ENCODE measurements at places on chromosomes 7 and 10. TPM values are rescaled to one million over a fixed set of nuclear protein-coding genes. Genes with fewer than 3 reads are reported as not detected.

Gene PLOD3
- 89.8 TPM for total RNA-seq

Gene TNS3
- total RNA-seq = 120 TPM

Gene ADK
- total RNA-seq = 24.4 TPM

Gene ABCA13
- total RNA-seq = 0.07 TPM

Gene ITGA8
- 0.36 TPM for total RNA-seq

Gene PTPRN2
- 9.4 TPM for total RNA-seq

Gene MPP7
- total RNA-seq = 17.5 TPM

GRCh38 chr7:148696787-148697186 lies 1.9 kb upstream of the CUL1 start:
- H3K27me3 ChIP-seq = peaks cover 6% of the 10 kb centered on the region
- H3K36me3 ChIP-seq = no peaks in the 10 kb centered on the region
- H3K27ac ChIP-seq = peak overlapping the region; percentile 5

DNA sequence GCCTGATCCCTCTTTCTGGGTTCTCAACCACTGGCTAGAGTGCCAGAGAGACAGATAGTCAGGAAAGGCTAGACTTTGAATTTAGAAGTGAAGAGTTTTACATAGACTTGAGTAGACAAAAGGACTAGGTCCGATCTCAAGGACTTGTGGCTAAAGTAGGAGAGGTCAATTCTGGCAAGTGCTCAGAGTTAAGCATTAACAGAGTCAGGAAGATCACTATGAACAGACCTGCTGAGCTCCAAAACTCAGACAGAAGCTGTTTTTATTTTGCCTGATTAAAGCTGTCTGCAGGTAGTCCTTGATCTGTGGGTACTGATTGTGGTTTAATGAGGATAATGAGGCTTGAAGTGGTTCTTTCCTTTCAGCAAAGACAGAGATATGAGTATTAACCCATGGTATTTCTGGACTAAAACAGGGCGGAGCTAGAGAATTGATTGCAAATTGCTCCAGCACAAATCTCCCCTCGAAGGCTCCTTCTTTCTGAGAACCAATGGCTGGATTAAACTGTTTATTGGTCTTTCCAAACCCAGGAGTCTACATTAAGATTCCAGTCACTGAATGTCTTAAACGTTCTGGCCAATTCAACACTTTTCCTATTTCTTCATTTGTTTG lies 423.2 kb downstream of the IPMK start:
- H3K36me3 ChIP-seq = no peaks in the 10 kb centered on the region
- H3K27ac ChIP-seq = no peak overlapping the region
- no peak for DNase-seq
- peaks cover 19% of the 10 kb centered on the region for H3K4me1 ChIP-seq

DNA sequence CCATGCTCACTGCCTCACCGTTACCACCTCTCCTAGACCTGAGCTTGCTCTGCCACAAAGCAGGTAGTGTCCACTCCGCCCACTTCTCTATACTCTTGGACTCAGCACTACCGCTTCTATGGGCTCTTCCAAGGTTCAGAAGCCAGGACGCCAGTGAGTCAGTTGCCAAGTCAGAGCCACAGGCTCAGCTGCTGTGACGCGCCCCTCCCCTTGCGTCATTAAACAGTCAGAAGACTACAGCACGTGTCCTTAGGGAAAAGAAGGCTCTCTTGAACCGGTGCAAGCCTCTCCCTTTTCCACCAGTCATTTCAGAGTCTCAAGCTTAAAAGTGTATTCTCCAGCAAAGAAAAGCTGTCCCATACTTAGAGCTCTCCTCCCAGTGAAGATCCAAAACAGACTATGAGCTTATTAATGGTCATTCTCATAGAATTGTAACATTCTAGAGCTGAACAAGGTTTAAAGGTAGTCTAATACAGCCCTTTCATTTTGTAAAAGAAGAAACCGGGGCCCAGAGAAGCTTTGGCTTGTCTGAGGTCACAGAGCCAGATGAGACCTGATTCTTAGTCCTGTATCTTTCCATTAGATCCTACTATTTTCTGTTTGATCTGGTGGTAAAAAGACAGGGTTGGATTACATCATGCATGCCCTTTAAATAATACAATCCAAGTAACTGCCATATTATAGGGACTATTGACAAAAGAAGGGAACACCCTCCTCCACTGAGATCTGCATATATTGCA lies 40.9 kb upstream of the MET start:
- H3K27me3 ChIP-seq = peaks cover 5% of the 10 kb centered on the region
- peaks cover 2% of the 10 kb centered on the region for H3K4me1 ChIP-seq
- H3K36me3 ChIP-seq = no peaks in the 10 kb centered on the region
- no peak overlapping the region for H3K4me3 ChIP-seq
- H3K27ac ChIP-seq = no peak overlapping the region

DNA sequence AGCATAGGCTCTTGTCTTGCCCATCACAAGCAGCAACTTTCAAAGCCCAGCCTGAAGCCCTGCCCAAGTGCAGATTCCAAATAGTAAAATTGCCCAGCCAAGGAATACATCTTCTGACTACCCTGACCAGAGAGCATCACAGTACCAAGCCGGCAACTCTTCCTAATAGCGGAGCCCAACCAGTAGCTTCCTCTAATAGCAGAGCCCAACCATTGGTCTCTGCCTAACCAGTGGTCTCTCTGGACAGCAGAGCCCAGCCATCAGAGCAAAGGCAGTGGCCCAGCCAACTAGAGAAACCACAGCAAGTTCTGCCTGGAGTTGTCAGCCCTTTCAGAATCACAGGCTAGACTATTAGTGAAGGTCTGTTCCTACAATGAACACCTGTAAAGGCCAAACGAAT lies 285.6 kb downstream of the HGF start:
- H3K27me3 ChIP-seq = peaks cover 8% of the 10 kb centered on the region
- H3K27ac ChIP-seq = no peak overlapping the region
- no peak overlapping the region for H3K4me3 ChIP-seq
- no peaks in the 10 kb centered on the region for H3K4me1 ChIP-seq
- no peak for DNase-seq

- no peaks in the 10 kb centered on the region for H3K27me3 ChIP-seq
- no peak overlapping the region for H3K4me3 ChIP-seq
- no peak for DNase-seq
- H3K4me1 ChIP-seq = no peaks in the 10 kb centered on the region
Observed at GRCh38 chr10:10225136-10225676, 792.5 kb upstream of the CELF2 start.

- DNase-seq = no peak
- no peak overlapping the region for H3K27ac ChIP-seq
- H3K4me1 ChIP-seq = peaks cover under 1% of the 10 kb centered on the region
- no peak overlapping the region for H3K4me3 ChIP-seq
Observed at GRCh38 chr7:91710881-91711280, 169.6 kb downstream of the MTERF1 start.

DNA sequence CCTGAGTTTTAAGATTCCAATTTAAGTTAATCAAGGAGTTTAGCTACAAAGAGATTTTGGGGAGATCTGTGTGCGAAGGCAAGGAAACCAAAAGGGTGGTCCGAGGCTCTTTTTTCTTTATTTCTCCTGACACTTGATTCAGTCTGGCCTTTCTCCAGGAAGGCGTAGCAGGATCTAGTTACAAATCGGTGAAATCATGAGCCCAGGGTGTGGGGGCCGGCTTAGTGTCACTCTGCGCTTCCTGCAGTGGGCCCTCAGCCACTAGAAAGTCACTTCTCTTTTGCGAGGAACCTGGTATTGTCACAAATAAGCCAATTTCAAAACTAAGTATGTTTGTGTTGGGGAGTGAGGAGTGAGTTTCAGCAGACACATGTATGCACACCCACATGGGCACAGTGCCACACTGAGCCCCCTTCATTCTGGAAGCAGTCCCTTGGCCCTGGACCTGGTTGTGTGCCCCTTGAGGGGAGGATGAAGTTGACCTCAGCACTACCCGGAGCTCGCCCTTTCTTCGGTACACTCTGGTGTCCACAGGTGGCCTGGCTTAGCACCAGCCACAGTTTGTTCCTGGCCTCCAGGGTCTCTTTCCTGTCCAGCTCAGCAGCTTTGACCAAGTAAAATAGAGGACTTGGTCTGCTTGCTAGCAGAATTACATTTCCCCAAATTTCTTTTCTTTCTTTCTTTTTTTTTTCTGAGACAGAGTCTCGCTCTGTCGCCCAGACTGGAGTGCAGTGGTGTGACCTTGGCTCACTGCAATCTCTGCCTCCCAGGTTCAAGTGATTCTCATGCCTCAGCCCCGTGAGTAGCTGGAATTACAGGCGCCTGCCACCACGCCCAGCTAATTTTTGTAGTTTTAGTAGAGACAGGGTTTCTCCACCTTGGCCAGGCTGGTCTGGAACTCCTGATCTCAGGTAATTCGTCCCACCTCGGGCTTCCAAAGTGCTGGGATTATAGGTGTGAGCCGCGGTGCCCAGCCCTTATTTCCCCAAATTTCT lies 84.0 kb upstream of the BTBD16 start:
- peaks cover 13% of the 10 kb centered on the region for H3K4me1 ChIP-seq
- no peaks in the 10 kb centered on the region for H3K36me3 ChIP-seq
- H3K4me3 ChIP-seq = no peak overlapping the region

- no peak overlapping the region for H3K4me3 ChIP-seq
- H3K27ac ChIP-seq = no peak overlapping the region
- H3K36me3 ChIP-seq = no peaks in the 10 kb centered on the region
- peaks cover 15% of the 10 kb centered on the region for H3K4me1 ChIP-seq
Observed at GRCh38 chr10:20760460-20760859, 136.7 kb downstream of the NEBL start.

GRCh38 chr10:100510533-100511308 lies 8.9 kb downstream of the SEC31B start:
- H3K4me1 ChIP-seq = peaks cover 2% of the 10 kb centered on the region
- no peak for DNase-seq
- H3K27ac ChIP-seq = no peak overlapping the region
- no peak overlapping the region for H3K4me3 ChIP-seq
- H3K36me3 ChIP-seq = peaks cover 5% of the 10 kb centered on the region
- H3K27me3 ChIP-seq = no peaks in the 10 kb centered on the region

DNA sequence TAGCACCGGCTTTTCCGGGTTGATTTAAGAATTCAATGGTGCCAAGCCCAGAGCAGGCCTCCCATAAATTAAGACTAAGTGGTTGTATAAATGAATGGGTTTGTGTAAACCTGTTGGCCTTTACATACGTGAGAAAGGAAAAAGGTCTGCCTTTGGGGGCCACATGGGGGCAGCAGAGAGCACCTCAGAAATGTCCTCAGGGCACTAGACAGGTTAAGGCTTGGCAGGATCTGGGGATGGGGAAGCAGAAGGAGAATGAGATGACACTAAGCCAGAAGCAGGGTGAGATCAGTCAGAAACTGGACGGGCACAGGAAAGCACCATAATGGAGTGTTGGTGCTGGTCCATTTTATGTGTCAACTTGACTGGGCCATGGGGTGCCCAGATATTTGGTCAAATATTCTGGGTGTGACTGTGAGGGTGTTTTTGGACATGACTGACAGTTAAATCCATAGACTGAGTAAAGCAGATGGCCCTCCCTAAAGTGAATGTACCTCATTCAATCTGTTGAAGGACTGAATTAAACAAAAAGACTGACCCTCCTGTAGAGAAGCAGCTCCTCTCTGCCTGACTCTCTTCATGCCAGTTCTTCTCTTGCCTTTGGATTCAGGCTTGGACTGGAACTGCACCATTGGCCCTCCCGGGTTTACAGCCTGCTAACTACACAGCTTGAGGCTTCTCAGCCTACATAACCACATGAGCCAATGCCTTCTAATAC lies 58.9 kb downstream of the FRMPD2 start:
- H3K27ac ChIP-seq = no peak overlapping the region
- DNase-seq = peak; percentile 49
- H3K4me3 ChIP-seq = no peak overlapping the region
- no peaks in the 10 kb centered on the region for H3K4me1 ChIP-seq

- H3K4me3 ChIP-seq = no peak overlapping the region
- peaks cover 24% of the 10 kb centered on the region for H3K36me3 ChIP-seq
- H3K27me3 ChIP-seq = no peaks in the 10 kb centered on the region
Observed at GRCh38 chr7:129835569-129835968, 117.2 kb downstream of the UBE2H start.

DNA sequence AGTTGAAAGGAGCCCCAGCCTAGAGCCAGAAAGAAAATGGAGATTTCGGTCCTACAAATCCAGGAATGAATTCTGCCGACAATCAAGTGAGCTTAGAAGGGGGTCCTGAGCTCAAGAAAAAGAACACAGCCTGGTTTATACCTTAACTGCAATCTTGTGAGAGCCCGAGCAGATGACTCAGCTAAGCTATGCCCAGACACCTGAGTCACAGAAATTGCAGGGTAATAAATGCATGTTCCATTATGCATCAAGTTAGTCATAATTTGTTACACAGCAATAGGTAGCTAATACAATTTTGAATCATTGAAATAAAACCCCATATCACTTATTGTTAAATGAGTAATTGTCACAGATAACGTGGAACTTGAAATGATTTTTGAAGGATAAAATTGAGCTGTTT lies 111.8 kb upstream of the FOXP2 start:
- no peaks in the 10 kb centered on the region for H3K36me3 ChIP-seq
- H3K27ac ChIP-seq = no peak overlapping the region
- no peaks in the 10 kb centered on the region for H3K4me1 ChIP-seq
- DNase-seq = no peak
- H3K4me3 ChIP-seq = no peak overlapping the region
- no peaks in the 10 kb centered on the region for H3K27me3 ChIP-seq

DNA sequence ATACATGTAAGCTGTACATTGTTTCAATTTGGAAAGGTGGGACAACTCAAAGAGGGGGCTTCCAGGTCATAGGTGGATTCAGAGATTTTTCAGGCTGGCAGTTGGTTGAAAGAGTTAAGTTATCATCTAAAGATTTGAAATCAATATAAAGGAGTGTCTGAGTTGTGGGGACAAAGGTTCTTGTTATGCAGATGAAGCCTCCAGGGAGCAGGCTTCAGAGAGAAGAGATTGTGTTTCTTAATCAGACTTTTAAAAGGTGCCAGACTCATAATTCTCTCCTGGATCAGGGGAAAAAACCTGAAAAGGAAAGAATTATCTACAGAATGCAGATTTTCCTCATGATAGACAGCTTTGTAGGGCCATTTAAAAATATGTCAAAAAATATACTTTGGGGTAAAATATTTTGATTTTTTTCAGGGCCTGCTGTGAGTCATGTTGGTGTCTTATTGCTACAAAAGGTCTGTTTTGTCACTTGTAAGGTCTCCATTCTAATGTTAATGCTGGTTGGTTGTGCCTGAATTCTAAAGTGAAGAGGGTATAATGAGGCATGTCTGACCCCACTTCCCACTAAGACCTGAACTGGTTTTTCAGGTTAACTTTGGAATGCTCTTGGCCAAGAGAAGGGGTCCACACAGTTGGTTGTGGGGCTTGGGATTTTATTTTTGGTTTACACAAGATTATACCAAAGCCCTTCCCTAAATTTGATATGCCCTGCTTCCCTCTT lies 52.7 kb upstream of the PRSS1 start:
- H3K4me1 ChIP-seq = peaks cover 18% of the 10 kb centered on the region
- H3K4me3 ChIP-seq = no peak overlapping the region
- H3K27me3 ChIP-seq = no peaks in the 10 kb centered on the region
- H3K36me3 ChIP-seq = no peaks in the 10 kb centered on the region
- no peak for DNase-seq

- no peaks in the 10 kb centered on the region for H3K27me3 ChIP-seq
- no peak overlapping the region for H3K4me3 ChIP-seq
- no peaks in the 10 kb centered on the region for H3K36me3 ChIP-seq
- no peak overlapping the region for H3K27ac ChIP-seq
- H3K4me1 ChIP-seq = no peaks in the 10 kb centered on the region
Observed at GRCh38 chr7:136312592-136312991, 335.4 kb upstream of the MTPN start.

All from progenitor cell of endocrine pancreas (in vitro differentiated cells).